Osteocyte (in vitro differentiated cells): ENCODE measurements at places on chromosomes 1 and 21.

- no peak for DNase-seq
Observed at GRCh38 chr1:14320986-14321385, 277.5 kb upstream of the KAZN start.

GRCh38 chr1:22420455-22421053 is 31.1 kb upstream of the ZBTB40 start:
- peak; percentile 93 for DNase-seq

GRCh38 chr1:91585982-91586381 is 85.3 kb downstream of the CDC7 start:
- DNase-seq = no peak

GRCh38 chr21:20330652-20331051 is 667.6 kb upstream of the NCAM2 start:
- DNase-seq = no peak

- no peak for DNase-seq
Observed at GRCh38 chr1:24111996-24112779, at the start of gene MYOM3. TSS of gene MYOM3 (minus strand) at chr1:24112135. CDS start at chr1:24108636, 3,499 bp downstream.

DNA sequence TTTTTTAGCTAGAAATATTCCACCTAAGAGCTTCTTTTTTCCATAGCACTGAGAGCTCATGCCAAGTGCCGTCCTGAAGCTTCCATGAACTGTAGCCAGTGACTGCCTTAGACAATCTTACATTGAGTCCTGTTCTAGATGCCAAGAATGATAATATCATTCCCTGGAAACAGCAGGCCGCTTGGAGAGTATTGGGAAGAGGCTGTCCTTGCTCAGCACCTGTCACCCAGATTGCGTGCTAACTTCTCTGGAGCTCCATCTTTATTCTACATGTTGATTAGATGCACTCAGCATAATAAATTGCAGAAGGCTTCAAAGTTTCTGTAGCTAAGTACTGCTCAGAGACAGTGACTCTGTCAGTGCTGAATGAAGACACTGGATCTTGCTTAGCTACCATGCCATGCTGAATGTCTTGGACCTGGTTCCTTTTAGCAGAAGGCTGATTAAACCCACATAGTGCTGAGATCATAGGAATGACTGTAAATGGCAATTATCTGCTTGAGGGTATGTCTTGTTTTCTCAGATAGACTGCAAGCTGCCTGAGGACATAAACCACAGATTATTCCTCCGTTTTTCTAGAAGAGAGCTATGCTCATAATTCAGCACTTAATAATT is 83.1 kb upstream of the IRF2BP2 start:
- DNase-seq = no peak
